Naive thymus-derived CD4-positive, alpha-beta T cell (primary cell): ENCODE measurements at places on chromosomes 3 and 15. TPM values are rescaled to one million over a fixed set of nuclear protein-coding genes. Genes with fewer than 3 reads are reported as not detected.

The IL17RE gene
- polyA plus RNA-seq: not detected

The MST1R gene
- 0.66 TPM for polyA plus RNA-seq

The STAC gene
- polyA plus RNA-seq: not detected

The NUDT16 gene
- 4.1 TPM for polyA plus RNA-seq

The SLC28A1 gene
- polyA plus RNA-seq: not detected

The AHSG gene
- polyA plus RNA-seq: not detected

- DNase-seq: no peak
Measured at GRCh38 chr15:53591041-53591440, 168.4 kb downstream of the WDR72 start.

DNA sequence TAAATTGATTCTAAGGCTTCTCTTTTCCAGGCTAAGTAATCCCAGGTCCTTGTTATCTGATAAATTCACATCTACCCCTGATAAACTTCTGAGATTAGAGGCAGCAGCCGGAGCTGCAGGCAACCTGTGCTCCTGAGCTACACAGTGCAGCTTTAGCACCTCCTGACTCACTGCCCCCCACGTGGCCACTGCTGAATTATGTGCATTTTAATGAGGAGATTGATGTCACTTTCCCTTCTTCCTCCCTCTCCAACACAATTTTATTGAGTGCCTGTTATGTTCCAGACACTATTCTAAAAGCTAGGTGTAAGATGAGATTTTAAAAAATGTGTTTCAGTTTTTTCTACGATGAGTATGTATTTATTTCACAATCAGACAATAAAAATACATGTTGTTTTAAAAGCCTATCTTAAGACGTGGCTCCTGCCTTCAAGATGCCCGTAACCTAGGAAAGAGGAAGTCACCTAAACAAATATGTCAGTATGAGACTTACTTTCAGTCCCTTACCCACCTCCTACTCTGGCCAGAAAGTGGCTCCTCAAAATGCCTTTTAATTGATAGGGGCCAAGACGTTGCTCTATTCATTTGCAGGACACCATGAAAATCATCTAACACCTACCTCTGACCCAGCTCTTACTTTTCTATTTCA, 161.5 kb upstream of the PFN2 start:
- no peak for DNase-seq

GRCh38 chr3:183583331-183584245, 28.1 kb upstream of the KLHL6 start:
- DNase-seq: no peak

- DNase-seq: no peak
Measured at GRCh38 chr3:178193846-178194245, 342.4 kb upstream of the KCNMB2 start.

DNA sequence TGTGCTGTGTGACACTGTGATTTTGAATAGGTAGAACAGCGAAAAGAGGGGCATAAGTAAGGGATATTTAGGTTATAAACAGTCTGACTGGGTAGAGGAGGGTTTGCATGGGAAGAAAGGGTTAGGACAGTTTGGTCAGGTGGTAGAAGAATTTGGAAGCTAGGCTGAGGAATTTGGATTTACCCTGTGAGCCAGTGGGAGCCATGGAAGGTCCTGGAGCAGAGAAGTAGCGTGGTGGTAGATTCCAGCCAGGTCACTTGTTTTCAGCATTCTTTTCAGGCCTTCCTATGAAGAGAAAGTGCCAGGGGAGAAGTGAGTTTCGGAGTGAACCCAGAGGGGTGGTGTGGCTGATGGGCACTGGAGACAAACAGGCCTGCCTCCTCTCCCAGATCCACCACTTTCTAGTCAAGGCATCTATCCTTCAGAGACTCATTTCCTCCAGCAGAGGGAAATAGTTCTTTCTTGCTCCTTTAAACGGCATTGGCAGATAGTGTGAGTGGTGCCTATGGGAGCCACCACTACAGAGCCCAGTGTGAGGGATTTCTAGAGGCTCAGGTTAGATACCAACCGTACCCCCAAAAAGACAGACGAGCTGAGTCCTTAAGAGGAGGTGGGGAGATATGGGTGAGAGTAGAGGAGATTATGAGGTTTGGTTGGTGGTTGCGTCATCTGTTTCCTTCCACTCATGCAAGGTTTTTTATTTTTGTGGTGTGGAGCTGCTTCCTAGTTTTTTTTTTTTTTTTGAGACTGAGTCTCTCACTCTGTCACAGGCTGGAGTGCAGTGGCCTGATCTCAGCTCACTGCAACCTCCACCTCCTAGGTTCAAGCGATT, 21.2 kb downstream of the PXK start:
- peak; percentile 43 for DNase-seq

DNA sequence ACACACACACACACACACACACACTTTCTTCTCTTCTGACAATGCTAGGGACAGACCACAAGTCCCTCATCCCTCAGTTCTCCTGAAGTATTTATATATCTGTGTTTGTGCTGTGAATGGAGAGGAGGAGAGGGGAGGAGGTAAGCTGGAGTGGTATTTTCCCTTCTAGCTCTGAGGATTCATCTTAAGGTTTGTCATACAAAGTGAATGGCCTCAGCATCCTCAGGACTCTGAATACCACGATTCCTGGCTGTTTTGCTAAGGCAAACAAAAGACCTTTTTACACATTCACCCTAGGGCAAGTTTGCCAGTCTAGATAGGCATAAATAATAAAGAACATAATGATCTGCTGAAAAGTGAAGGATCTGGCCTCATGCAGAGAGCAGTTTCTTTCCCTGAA, 65.7 kb upstream of the CHMP2B start:
- no peak for DNase-seq

DNA sequence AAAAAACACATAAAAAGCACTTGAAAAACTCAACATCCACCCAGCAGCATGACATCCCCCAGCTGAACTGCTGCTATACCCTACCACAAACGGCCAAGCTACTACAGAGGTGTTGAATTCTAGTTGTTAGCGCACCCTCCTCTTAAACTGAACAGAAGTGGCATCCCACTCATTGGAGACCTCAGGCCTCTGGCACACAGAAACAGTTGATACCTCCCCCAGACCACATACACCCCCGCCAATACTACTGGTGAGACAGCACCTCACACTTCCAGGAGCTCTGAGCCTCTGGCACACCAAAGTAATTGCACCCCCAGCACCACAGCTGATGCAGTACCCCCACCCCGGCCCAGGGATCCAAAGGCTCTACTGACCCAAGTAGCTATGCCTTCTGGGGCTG, 190.2 kb downstream of the SCAPER start:
- DNase-seq: no peak

- DNase-seq: no peak
Measured at GRCh38 chr3:49161808-49162530, 4.2 kb downstream of the CCDC71 start.

GRCh38 chr15:94036156-94036555, 195.2 kb upstream of the MCTP2 start:
- DNase-seq: no peak

- peak; percentile 32 for DNase-seq
Measured at GRCh38 chr3:126134219-126134975, 46.0 kb downstream of the ALDH1L1 start.

DNA sequence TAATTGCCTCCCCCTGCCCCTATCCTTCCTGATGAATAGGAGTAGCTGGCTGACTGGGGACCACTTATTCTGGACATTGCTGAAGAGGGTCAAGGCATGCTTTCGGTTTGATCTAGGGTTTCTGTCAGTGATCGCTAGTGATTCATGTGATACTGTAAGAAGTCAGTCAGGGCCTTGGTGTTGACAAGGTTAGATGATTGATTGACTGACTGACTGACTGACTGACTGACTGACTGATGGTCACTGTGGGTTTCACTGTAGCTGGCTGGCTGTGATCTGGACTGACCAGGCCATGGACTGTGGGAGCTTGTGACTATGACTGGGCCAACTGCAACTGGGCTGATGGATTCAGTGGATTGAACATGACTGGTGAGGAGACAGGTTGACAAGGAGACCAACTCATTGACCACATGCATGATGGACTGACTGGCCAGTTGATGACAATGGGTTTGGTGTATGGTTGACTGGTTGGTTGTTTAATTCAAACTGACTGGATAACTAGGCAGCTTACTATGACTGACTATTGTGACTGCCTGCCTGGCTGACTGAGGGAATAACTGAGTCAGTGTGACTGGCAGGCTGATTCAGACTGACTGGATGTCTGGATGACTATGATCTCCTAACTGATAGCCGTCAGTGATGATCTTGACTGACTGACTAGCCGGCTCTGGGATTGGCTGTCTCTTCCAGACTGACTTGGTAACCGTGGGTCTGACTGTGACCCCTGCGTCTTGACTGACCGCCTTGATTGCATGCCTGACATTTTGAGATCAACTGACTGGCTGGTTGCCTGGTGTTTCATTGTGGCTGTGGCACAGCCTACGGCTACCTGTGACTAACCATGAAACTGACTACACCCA, 509.9 kb downstream of the SHQ1 start:
- no peak for DNase-seq

- DNase-seq: no peak
Measured at GRCh38 chr3:120275618-120276017, 9.4 kb downstream of the GPR156 start.

GRCh38 chr3:77283108-77283507, 243.2 kb downstream of the ROBO2 start:
- no peak for DNase-seq
